ENCODE measurements at places on chromosomes 6 and 20. TPM values are rescaled to one million over a fixed set of nuclear protein-coding genes. Genes with fewer than 3 reads are reported as not detected.

MEP1A gene
- not detected for total RNA-seq

CLDN20 gene
- not detected for total RNA-seq

UNC5CL gene
- 1.7 TPM for total RNA-seq

NTSR1 gene
- total RNA-seq = not detected

COL21A1 gene
- 1.1 TPM for total RNA-seq

FAM120B gene
- total RNA-seq = 25.5 TPM

All from subcutaneous adipose tissue (tissue), 4 donors.